Central memory CD8-positive, alpha-beta T cell (primary cell): ENCODE measurements at places on chromosomes 7 and 10.

GRCh38 chr7:43249823-43250145 is 137.3 kb downstream of the HECW1 start:
- no peak for DNase-seq

DNA sequence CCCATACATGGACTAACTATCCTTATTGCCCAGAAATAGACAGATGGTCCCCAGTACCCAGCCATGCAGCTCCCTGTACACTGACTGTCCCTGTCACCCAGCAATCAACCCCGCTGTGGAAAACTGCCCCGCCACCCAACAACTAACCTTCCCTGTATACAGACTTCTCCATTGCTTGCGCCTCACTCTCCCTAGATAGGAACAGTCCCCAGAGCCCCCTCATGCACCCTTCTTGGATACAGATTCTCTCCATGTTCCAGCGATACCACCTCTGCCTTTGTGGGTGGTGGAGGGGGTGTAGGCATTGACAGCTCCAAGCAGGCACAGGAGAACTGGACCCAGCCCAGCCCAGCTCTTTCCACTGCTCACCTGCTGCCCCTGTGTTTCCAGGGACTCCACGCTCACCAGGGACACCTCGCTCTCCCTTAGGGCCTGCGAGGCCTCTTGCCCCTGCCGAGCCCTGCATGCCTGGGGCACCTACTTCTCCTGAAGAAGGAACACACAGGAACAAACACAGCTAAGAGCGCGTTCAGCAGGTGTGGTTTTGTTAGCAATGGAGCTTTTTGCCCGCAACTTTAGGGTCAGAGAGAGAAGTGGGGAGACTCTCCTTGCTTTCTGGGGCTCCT is 7.2 kb downstream of the SFTPD start:
- DNase-seq = no peak

GRCh38 chr7:115516341-115516740 is 514.2 kb downstream of the TFEC start:
- DNase-seq = no peak

GRCh38 chr10:93711891-93712290 is 9.5 kb upstream of the FRA10AC1 start:
- DNase-seq = no peak

DNA sequence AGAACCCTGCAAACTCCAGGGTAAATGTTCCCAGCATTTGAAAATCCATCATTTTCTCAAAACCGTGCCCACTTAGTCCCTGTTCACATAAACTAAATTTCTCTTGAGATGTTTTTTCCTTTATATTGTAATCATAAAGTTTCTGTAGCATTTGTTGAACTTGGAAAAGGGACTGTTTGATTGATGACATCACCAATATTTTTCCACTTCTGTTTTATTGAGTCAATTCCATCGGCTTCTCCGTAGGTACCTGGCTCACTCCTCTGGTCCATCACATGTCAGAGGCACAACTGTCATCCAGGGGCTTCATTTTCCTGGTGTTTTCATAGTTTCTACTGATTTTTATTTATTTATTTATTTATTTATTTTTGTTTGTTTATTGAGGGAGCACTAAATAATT is 462.5 kb upstream of the PFKP start:
- DNase-seq = no peak

DNA sequence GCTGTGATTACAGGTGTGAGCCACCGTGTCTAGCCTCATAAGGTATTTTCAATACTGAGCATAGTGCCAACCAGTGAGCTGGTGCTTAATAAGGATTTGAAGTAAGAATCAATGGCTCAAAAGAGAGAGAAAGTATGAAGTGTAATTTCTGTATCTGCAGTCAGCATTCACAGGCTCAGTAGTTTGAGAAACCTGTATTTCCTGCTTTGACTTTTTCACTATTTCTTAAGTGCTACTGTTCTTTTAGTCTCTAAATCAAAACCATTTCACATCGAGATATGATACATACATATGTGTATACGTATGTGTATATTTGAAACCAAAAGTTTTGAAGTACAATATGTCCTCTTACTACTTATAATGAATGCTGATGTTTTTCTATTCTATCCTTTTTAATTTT is 189.9 kb downstream of the PPP1R9A start:
- no peak for DNase-seq

DNA sequence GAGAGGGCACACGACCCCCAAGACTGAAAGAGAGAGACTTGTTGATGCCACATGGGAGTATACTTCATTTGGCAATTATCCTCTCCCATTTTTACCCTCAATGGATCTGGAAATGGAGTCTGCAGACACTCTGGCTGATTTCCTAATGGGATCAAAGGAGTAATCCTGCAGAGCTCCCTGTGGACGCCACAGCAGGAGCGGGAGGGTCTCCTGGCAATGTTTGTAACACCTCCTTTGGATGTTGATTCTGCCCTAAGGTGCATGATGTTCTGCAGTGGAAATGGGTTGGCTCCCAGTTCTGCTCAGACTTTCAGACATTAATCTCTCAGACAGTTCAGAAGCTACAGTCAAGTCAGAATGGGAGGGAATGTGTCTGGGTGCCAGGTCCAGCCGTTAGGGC is 166.0 kb upstream of the WDR11 start:
- no peak for DNase-seq

- DNase-seq = no peak
These were observed 710.1 kb downstream of the PARD3 start for GRCh38 chr10:34104829-34105572.

- DNase-seq = no peak
These were observed 203.1 kb upstream of the PDE1C start for GRCh38 chr7:32273297-32273696.

- DNase-seq = no peak
These were observed 70.9 kb upstream of the PRLHR start for GRCh38 chr10:118666350-118666749.

DNA sequence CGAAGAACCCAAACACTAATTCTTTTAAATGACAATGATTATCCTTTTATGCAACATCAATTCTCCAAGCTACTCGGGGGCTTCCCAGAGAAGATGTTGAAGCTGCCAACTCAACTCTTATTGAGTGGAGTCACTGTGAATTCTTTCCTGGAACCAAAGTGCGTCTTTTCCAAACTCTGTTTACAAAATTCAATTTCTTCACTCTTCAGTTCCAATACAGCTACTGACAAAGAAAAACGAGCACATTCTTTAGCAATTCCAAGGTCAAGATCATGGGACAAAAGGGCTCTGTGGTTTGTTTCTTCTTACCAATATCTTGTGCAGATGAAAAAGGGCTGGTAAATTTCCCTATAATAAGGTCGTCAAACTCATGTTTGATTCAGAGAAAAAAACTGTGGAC is 74.2 kb downstream of the FAS start:
- no peak for DNase-seq

GRCh38 chr10:132303361-132304115 is 4.2 kb downstream of the STK32C start:
- DNase-seq = no peak

- no peak for DNase-seq
These were observed 235.2 kb upstream of the AKR1E2 start for GRCh38 chr10:4590807-4591206.

GRCh38 chr10:113111900-113112853 is 162.1 kb downstream of the TCF7L2 start:
- DNase-seq = no peak

DNA sequence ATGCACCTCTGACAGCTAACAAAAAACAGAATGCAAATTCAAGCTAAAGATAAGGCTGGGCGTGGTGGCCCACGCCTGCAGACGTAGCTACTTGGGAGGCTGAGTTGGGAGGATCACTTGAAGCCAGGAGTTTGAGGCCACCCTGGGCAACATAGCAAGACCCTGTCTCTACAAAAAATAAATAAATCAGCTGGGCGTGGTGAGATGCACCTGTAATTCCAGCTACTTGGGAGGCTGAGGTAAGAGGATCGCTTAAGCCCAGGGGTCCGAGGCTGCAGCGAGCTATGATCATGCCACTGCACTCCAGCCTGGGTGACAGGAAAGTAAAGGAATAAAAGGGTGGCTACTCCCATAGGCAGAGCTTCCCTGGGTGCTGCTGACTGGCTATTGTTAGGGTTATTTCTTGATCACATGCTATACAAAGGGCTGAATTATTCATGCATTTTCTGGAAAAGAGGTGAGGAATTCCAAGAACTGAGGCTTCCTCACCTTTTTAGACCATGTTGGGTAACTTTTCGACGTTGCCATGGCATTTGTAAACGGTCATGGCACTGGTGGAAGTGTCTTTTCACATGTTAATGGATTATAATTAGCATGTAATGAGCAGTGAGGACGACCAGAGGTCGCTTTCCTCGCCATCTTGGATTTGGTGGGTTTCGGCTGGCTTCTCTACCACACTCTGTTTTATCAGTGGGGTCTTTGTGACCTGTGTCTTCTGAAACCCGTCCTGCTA is 6.9 kb upstream of the PSMG3 start:
- DNase-seq = no peak

DNA sequence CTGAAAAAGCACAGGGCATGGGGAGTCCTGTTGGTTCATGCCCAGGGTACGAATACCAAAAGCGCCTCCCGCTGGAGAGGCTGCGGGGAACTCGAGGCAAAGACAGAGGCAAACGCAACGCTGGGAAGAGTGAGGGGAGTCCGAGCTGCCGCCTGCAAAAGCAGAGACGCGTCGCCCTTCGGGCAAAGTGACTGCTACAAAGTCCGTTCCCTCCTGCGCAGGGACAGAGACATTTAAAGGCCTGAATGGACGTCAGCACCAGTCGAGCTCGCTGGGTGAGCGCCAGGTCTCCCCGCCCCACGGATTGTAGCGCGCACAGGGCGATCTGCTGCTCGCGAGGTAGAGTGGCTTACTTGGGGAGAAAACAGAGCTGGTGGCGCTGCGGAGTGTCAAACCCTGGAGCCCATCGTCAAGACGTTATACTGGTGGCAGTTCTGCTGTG is 732.8 kb downstream of the ZWINT start:
- no peak for DNase-seq

DNA sequence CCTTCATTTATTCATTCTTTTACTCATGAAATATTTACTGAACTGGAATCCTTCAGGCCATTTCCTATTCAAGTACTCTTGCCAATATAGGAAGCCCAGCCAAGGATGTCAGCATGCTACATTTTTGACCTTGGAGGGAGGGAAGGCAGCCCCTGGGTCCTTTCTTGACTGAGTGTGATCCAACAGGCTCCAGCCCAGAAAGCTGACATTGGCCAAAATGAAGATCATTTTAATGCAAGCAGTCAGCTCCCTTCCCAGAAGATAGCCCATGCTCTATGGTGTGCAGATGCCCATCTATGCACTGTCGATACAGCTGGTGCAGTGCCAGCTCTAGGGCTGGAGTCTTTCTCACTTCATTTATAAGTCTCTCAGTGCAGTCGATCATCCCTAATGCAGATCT is 646.0 kb downstream of the KCNMA1 start:
- DNase-seq = no peak

GRCh38 chr10:61960396-61961120 is 59.1 kb downstream of the ARID5B start:
- no peak for DNase-seq

DNA sequence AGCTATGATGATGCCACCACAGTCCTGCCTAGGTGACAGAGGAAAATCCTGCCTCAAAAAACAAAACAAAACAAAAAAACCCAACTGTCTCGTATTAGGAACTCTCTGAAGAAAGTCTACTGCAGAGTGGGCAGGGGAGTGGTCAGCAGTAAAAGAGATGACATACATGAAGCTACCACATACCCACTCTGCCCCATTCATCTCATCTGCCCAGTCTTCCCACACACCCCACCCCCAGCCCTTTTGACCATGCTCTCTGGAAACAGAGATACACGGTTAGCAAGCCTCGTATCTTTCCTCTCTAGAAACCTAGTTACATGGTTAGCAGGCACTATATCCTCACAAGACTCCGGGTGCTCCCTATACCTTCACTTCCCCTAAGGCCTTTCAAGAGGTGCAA is 8.3 kb downstream of the SLC37A3 start:
- no peak for DNase-seq

DNA sequence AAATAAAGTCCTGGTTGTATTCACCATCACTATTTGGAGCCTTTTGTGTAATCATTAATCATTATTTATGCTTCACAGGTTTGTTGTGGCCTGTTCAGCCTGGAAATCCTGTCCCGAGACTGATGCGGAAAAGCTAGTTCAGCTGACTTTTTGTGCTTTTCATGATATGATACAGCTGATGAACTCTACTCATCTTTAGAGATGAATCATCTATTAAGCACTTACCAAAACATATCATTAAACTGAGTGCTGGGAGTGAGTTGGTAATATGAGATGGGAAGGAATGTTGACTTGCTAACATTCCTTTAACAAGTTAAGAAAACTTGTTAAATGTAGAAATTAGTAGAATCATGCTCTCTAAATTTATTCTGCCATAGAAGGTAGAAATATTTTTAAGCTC is 53.0 kb downstream of the CROT start:
- DNase-seq = no peak

- no peak for DNase-seq
These were observed 125.2 kb downstream of the DOCK4 start for GRCh38 chr7:112080978-112081377.
